Left ventricle myocardium superior (tissue), 1 donor: ENCODE measurements at places on chromosomes 5 and 9. TPM values are rescaled to one million over a fixed set of nuclear protein-coding genes. Genes with fewer than 3 reads are reported as not detected.

Gene OTP
- total RNA-seq, result not detected

GRCh38 chr9:126695186-126695585 lies 81.5 kb downstream of the LMX1B start:
- no peak for DNase-seq

GRCh38 chr9:114804505-114804904 lies 1.3 kb downstream of the TNFSF15 start:
- DNase-seq, result no peak

Gene C9orf50
- total RNA-seq, result not detected

Gene FOXD4L6
- not detected for total RNA-seq

GRCh38 chr5:16855485-16855884 lies 80.6 kb downstream of the MYO10 start:
- DNase-seq, result no peak

Gene CDH18
- total RNA-seq, result not detected

Gene MARCOL
- not detected for total RNA-seq

- DNase-seq, result no peak
These were observed 28.7 kb downstream of the IPPK start for GRCh38 chr9:92641092-92641809.

GRCh38 chr5:126497506-126497905 lies 74.3 kb downstream of the GRAMD2B start:
- DNase-seq, result no peak

Gene SLC45A2
- total RNA-seq, result not detected

- no peak for DNase-seq
These were observed 5.7 kb upstream of the SMU1 start for GRCh38 chr9:33082128-33082527.

DNA sequence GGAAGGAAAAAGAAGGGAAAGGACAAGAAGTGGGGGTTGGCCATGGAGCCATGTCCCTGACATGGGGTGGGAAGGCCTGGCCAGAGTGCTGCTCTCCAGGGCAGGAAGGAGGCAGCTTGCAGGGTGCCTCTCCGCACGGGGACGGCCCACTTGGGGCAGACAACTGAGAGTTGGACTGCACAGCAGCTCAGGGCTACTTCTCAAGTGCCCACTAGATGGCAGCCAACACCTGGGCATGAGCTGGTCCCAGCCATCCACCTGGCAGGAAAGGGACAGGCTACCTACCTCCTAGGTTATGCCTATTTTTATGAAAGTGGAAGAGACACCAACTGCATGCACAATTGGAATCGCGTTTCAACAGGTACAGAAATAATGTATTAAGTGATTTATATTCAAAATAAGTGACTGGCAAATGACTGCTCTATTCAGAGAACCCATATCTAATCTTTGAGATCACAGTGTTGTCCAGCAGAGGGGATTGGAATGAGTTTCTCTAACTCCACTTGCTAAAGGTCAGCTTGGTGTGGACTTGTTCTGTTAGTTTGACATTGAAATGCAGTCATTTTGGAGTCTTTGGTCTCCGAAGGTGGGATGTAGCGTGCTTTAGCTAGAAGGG lies 113.4 kb downstream of the SYK start:
- peak; percentile 74 for DNase-seq

- no peak for DNase-seq
These were observed 65.2 kb downstream of the RASGEF1C start for GRCh38 chr5:180143656-180144364.

Gene ADCY2
- total RNA-seq, result 0.17 TPM
